ENCODE measurements at places on chromosomes 6 and 20. TPM values are rescaled to one million over a fixed set of nuclear protein-coding genes. Genes with fewer than 3 reads are reported as not detected.

DNA sequence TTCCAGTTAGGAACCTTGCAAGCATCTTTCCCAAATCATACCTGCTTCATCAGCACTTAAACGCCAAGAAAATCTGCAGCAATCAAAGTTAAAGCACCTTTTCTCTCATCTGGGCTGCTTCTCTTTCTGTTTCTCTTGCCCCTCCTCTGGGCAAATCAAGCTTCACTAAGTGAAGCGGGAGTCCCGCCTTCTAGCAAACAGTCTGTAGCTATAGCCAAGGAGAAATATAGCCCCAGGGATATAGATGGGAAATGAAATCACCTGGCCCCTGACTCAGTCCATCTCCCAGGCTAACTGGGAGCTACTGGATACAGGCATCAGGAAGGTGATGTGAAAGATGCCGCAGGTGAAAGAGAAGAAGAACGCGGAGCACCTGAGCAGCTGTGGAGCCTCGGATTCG, 481.9 kb downstream of the C6orf118 start:
- no peaks in the 10 kb centered on the region for H3K36me3 ChIP-seq
- DNase-seq, result no peak
- no peak overlapping the region for H3K4me3 ChIP-seq
- no peak overlapping the region for H3K27ac ChIP-seq

DNA sequence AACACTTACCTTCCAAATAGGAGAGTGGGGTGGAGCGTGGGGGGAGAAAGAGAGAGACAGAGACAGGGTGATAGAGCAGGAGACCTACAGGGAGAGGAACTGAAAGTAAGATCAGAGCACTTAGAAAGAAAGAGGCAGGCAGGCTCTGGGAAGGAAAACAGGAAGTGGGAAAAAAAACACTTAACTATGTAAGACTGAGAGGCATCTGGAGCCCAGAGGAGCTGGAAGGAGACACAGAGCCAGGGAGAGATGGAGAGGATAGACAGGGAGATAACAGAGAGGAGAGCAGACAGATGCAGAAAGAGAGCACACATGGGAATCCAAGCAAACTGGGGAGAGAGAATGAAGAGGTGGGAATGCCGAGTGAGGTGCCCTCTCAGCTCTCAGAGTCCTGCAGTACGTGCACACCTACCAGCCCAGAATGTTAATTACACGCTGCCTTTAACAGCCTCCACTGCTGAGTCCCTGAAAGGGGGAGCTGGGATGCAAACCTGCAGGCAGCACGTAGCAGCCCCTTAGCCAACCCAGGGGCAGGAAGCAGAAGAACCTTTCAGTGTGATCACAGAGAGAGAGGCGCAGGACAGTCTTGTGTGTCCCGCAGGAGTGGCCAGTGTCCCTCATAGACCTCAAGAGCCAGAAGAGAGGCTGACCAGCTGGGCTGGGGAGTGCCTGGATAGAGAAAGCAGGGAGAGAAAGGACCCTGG, 132.7 kb upstream of the LRFN2 start:
- no peak for DNase-seq
- H3K27me3 ChIP-seq, result peaks cover 9% of the 10 kb centered on the region
- H3K4me3 ChIP-seq, result peak overlapping the region; percentile 25
- H3K4me1 ChIP-seq, result peaks cover 14% of the 10 kb centered on the region
- H3K27ac ChIP-seq, result no peak overlapping the region

DNA sequence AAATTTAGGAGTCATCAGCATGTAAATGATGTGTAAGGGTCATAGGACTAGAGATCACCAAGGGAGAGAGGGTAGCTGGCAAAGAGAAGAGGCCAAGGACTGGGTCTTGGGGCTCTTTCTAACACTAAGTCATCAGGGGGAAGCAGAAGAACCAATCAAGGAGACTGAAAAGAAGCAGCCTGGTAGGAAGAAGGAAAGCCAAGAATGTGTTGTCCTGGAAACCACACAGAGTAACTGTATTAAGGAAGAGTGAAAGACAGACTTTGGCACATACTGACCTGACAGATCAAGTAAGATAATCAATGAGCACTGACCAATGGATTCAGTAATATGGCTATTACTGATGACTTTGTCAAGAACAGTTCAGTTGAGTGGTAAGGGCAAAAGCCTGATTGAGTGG, 42.3 kb upstream of the LAMA4 start:
- no peak overlapping the region for H3K4me3 ChIP-seq
- no peak for DNase-seq
- H3K27ac ChIP-seq, result no peak overlapping the region
- H3K4me1 ChIP-seq, result no peaks in the 10 kb centered on the region
- H3K27me3 ChIP-seq, result peaks cover 47% of the 10 kb centered on the region

GRCh38 chr6:44656691-44657090, 269.2 kb downstream of the CDC5L start:
- no peaks in the 10 kb centered on the region for H3K36me3 ChIP-seq
- no peak overlapping the region for H3K27ac ChIP-seq
- peaks cover 2% of the 10 kb centered on the region for H3K27me3 ChIP-seq
- DNase-seq, result no peak

PPP1R3G gene
- not detected for total RNA-seq

OXT gene
- total RNA-seq, result not detected

GRCh38 chr20:9375221-9375681, 139.1 kb upstream of the LAMP5 start:
- no peaks in the 10 kb centered on the region for H3K36me3 ChIP-seq
- no peak overlapping the region for H3K27ac ChIP-seq
- no peaks in the 10 kb centered on the region for H3K27me3 ChIP-seq
- H3K4me1 ChIP-seq, result no peaks in the 10 kb centered on the region
- no peak for DNase-seq

DNA sequence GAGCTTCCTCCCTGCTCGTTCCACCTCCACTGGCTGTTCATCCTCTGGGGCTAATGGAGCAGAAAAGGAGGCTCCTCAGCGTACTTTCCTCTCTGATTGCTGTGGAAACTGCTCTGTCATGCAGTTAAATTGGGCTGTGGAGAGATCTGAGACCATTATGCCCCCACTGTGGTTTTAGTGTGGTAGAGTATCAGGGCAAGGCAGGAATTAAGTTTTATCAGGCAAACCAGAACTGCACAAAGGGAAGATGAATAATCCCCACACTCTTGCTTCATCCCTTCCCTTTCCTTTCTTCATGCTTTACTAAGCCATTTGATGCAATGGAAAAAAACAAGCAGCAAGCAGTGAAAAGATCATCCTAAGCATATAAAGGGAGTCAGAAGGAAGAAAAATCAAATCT, 11.9 kb upstream of the ME1 start:
- no peak overlapping the region for H3K4me3 ChIP-seq
- H3K4me1 ChIP-seq, result no peaks in the 10 kb centered on the region
- DNase-seq, result no peak
- no peaks in the 10 kb centered on the region for H3K27me3 ChIP-seq
